ENCODE measurements at places on chromosomes 3 and 15.

DNA sequence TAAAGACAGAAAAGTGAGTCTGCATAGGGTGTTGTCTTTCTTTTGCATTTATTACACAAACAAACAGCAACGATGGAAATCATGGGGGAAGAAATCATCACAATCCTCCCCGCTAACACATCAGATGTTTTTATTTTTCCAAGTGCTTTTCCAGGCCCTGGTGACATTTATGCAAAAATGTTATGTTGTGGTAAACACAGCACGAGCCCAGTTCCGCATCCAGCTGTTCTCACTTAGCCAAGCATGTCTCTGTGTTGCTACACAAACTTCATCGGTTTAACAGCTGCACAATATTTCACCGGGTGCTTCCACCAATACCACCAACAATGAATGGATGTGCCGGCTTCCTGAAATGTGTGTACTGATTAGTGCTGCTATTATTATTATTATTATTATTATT is 53.7 kb upstream of the ABHD17C start:
- DNase-seq: no peak

- DNase-seq: no peak
These were observed 1.2 kb downstream of the FAM3D start for GRCh38 chr3:58665405-58665804.

GRCh38 chr3:94183551-94183950 is 120.7 kb downstream of the NSUN3 start:
- no peak for DNase-seq

DNA sequence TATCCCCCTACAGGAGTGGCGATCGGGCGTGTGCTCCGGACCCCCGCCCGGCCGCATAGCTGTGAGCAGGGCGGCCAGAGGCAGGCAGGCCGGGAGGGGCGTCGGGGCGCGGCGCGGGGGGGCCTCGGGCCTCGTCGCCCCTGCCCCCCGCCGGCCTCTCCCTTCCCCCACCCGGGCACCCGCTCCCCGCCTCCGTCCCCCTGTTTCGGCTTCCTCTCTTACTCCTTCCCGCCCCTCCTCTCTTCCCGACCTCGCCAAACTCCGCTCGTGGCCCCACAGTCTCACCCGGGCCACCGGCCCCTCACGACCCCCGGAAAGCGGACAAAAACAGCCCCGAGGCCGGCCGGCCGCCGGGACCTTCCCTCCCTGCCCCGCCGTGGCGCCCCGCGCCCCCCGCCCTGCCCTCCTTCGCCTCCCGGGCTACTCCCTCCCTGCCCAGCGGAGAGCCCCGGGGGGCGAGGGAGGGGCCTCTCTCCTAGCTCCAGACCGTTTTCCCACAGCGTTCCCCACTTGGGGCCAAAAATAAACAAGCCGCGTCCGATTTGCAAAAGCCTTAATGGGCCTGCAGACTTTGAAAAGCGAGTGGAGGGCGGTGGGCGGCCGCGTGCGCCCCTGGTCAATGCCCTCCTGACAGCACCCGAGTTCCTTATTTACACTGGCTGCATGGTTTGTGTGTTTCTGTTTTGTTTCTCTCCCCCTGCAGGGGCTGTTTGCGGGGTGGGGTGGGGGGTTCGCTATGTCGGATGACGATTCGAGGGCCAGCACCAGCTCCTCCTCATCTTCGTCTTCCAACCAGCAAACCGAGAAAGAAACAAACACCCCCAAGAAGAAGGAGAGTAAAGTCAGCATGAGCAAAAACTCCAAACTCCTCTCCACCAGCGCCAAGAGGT is 1.0 kb downstream of the UBE2E1 start:
- no peak for DNase-seq

- DNase-seq: no peak
These were observed 14.7 kb downstream of the SHOX2 start for GRCh38 chr3:158091531-158091930.

DNA sequence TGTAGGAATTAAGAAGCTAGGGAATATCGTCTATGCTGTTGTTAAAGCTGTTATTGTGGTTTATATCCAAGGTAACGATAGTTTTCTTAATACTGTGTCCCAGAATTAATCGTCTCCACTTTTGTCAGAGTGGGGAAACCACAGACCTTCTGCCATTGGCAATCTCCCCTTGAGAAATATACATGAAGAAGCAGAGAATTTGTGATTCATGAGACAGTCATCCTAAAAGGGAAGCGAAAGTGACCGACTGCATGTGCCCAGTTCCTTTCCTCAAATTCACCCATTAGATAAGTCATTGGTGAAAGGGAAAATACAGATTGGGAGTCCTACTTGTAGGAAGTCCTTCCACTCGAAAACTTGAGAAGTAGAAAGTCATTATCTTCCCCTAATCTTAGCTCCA is 26.6 kb downstream of the DIPK2A start:
- no peak for DNase-seq

DNA sequence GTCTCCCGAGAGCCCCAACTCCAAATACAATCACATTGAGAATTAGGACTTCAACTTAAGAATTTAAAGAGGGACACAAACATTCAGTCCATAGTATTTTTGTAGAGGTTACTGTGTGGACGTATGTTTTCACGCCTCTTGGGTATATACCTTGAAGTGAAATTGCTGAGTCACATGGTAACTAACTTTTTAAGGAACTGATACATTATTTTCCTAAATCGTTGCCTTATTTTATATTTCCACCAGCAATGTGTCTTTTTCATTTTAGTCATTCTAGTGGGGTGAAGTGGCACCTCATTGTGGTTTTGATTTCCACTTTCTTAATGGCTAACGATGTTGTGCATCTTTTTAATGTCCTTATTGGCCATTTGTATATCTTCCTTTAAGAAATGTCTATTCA is 11.8 kb downstream of the PARP15 start:
- DNase-seq: no peak

DNA sequence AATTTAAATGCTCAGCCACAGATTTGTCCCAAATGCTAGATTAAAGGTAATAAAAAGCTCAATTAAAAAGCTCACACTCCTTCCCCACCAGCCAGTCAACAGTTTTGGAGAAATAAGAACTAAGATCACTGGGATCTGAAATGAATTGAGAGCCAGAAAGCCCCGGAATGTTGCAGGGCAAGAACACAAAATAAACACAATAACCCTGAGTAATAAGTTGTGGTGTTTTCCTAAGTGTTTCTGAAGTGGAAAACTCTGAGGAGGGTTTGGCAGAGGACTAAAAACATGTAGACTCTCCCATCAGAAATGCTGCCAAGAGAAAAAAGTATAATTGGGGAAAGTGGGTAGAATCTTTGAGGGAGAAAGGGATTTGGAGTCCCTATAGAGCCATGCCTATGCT is 127.8 kb downstream of the ABI3BP start:
- no peak for DNase-seq

- no peak for DNase-seq
These were observed 23.8 kb upstream of the SH3BP5 start for GRCh38 chr3:15356176-15356575.

DNA sequence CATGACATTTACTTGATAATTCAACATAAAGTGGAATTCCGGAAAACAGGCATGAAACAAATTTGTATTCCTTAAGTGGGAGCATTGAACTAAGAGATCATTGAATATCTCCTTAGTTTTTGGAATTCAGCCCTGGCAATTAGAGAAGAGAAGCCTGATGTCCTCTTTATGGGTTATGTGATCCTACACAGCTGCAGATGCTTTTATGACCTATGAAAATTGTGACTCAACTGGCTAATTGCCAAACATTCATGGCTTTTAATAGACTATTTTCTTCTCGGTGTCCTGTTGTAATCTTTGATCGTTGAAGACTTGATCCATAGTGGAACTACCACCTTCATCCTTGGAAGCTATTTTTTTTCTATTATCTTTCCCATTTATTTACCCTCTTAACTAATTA is 46.1 kb downstream of the AGBL1 start:
- DNase-seq: no peak

- DNase-seq: no peak
These were observed 58.5 kb downstream of the MGLL start for GRCh38 chr3:127763816-127764215.

GRCh38 chr3:34844323-34844620 is 795.1 kb upstream of the ARPP21 start:
- no peak for DNase-seq

GRCh38 chr15:91514147-91514546 is 339.4 kb upstream of the SLCO3A1 start:
- DNase-seq: no peak

DNA sequence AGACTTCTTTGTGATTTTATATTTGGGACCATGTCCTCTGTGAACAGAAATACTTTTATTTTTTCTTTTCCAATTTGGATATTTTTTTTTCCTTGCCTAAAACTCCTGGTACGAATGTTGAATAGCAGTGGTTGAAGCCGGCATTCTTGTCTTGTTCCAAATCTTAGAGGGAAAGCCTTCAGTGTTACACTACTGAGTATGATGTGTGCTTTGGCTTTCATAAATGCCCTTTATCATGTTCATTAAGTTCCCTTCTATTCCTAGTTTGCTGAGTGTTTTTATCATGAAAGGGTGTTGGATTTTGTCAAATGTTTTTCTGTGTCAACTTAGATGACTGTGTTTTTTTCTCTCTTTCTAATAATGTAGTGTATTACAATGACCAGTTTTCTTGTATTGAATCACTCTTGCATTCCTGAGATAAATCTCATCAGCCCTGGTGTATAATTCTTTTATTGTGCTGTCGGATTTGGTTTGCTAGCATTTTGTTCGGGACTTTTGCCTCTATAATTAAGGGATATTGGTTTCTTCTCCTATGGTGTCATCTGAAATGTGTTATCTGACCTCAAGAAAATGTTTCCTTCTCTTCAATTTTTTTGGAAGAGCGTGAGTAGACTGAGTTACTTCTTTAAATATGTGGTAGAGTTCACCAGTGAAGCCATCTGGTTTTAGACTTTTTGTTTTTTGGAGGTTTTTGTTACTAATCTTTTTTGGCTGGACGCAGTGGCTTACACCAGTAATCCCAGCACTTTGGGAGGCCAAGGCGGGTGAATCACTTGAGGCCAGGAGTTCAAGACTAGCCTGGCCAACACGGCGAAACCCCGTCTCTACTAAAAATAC is 33.3 kb downstream of the MAP1A start:
- no peak for DNase-seq

- DNase-seq: no peak
These were observed 216.8 kb upstream of the RBMS3 start for GRCh38 chr3:29064085-29064484.

DNA sequence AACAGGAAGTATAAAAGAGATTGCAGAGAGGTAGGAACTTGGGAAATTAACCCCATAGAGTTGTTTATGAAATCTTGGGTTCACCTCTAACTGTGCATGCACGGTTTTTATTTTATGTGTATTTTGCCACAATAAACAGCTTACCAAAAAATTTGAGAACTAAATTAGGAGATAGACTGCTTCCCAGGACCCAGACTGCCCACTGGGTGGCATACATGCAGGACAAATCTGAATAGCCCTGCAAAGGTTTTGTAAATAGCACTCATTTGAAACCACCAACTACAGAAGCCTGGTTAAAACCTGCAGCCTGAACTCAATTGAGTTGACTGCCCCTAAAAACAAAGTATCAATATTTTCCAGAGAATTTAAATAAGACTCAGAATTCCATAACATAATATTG is 96.4 kb upstream of the SLCO2A1 start:
- no peak for DNase-seq

DNA sequence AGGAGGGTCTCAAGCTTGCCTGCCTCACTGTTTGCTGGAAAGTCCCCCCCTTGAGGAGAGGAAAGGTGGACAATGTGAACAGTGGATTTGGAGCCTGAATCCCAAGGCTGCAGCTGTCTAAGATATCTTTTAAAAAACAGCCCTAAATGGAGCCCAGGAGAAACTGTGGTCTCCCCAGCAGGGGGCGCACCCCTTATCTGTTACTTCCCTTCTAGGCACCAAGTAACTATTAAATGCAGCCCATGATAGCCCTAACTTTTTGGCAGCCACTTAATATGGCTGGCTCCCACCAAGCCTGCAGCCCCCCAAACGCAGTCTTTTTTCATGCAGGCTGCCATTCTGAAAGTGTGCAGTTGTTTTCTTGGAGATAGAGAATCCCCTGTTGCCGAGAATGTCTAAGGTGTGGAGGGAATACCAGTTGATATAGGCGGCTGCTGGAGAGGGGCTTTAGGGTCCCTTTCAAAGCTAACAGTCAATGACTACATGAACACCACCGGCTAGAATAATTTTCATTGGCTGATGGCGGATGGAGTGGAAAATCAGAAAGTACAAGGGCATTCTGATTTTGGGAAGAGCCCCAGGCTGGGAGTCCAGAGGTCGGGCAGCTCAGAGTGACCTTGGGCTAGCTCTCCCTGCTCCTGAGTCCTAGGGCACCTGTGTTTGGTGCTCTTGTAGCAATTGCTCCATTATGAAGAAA is 1.3 kb downstream of the RHCG start:
- DNase-seq: no peak

GRCh38 chr3:171342783-171343420 is 117.3 kb downstream of the TNIK start:
- DNase-seq: no peak

GRCh38 chr15:43762824-43763223 is 13.9 kb downstream of the ELL3 start:
- DNase-seq: no peak

GRCh38 chr15:89177116-89177515 is 44.3 kb downstream of the RLBP1 start:
- DNase-seq: no peak

GRCh38 chr3:181328346-181328745 is 338.8 kb upstream of the DNAJC19 start:
- no peak for DNase-seq

DNA sequence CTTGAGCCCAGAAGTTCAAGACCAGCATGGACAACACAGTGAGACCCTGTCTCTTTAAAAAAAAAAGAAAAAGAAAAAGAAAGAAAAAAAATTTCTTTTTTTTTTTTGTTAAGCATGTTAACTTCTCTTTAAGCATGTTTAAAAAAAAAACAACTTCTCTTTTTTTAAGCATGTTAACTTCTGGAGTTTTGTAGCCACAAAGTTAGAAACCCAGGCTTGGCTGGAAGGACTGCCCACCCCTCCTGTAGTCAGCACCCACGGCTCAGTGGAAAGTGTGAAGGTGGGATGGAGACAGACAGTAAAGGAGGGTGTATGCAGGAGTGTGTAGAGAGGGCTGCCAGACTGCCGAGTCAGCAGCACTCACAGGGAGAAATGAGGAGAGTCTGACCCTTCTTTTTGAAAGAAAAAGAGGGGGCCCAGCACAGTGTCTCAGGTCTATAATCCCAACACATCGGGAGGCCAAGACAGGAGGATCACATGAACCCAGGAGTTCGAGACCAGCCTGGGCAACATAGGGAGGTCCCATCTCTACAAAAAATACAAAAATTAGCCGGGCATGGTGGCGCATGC is 33.2 kb downstream of the GOLGA8S start:
- DNase-seq: no peak

DNA sequence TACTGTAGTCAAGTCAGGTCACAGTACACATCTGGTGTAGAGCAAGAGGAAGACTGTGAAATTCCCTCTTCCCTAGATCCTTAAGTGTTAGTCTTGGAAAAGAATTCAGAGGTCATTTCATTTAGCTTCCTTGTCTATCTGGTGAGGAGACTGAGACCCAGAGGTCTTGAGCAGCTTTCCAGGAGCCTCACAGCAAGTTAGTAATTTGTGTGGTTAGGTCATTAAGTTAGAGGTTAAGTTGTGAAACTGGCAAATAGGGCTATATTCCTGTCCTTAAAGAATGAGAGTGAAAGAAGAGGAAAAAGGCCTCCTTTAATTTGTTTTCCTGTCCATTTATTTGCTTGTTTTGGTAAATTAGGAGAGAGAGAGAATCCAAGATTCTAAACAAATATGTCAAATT is 9.0 kb downstream of the PODXL2 start:
- DNase-seq: no peak
